ENCODE measurements at places on chromosomes 12 and 14. TPM values are rescaled to one million over a fixed set of nuclear protein-coding genes. Genes with fewer than 3 reads are reported as not detected.

The TWF1 gene
- total RNA-seq: 140 TPM

The LIN52 gene
- total RNA-seq: 11.3 TPM

- DNase-seq: no peak
These were observed 114.3 kb downstream of the NPAS3 start for GRCh38 chr14:33052943-33053342.

- peak; percentile 65 for DNase-seq
These were observed 447 bp downstream of the CD63 start for GRCh38 chr12:55728186-55728938.

DNA sequence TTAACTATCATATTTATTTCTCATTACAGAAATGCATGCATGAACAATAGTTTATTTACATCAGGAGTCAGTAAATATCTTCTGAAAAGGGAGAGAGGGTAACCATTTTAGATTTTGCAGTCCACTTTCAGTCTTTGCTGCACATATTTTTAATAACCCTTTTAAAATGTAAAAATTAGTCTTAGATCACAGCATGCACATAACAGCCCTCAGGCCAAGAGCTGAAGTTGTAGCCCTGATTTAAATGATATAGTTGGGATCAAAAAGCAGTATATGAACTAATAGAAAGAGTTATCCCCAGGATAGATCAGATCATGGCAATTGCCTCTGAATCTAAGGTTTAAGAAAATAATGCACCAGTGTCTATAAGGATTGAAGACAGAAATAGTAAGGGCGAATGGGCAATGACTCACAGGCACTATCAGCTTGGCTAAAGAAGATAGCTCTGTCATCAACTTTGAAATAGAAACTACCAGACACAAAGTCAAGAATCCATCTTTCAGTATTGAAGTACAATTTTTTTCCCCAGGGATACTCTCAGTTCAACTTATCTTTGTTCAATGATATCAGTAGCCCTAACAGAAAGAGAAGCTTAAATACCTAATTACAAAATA lies 13.1 kb upstream of the CLEC7A start:
- DNase-seq: no peak

The ERP27 gene
- 1.1 TPM for total RNA-seq

- DNase-seq: no peak
These were observed 592.9 kb upstream of the FLRT2 start for GRCh38 chr14:84937016-84937415.

GRCh38 chr14:85554106-85554505 lies 24.2 kb downstream of the FLRT2 start:
- DNase-seq: no peak

GRCh38 chr12:109987615-109988014 lies 8.6 kb downstream of the GIT2 start:
- DNase-seq: no peak

The OR10A7 gene
- total RNA-seq: not detected

GRCh38 chr14:56933446-56933845 lies 123.2 kb upstream of the OTX2 start:
- DNase-seq: no peak

DNA sequence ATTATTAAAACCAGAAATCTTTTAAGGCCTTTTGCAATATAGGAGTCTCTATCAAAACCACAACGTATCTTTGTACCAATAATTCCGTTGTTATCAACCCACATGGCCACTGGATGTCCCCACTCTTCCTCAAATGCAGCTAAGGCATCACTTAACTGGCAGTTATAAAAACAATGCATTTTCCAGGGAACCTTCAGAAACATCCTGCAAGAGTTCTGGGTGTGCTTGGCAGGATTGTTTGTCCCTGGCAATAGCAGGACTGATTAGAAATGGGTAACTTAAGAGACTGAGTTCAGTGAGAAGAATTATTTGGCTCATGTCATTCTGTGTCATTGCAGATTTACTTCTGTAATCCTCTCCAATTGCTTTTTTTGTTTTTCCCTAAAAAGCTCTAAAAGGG lies 112.0 kb downstream of the SLC15A5 start:
- DNase-seq: peak; percentile 54

DNA sequence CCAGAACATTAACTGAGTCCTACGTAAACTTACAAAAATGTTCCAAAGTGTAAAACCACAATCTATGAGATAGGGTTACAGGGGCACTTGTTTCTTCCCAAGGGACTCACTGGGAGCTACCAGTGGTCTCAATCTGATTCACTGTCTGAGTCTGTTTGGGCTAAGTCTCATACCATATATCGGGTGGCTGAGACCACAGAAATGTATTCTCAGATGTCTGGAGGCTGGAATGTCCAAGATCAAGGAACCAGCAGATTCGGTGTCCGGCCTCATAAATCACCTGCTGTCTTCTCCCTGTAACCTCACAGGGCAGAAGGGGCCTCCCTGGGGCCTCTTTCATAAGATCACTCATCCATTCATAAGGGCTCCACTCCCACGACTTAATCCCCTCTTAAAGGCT lies 616.3 kb upstream of the TMEM132C start:
- no peak for DNase-seq

DNA sequence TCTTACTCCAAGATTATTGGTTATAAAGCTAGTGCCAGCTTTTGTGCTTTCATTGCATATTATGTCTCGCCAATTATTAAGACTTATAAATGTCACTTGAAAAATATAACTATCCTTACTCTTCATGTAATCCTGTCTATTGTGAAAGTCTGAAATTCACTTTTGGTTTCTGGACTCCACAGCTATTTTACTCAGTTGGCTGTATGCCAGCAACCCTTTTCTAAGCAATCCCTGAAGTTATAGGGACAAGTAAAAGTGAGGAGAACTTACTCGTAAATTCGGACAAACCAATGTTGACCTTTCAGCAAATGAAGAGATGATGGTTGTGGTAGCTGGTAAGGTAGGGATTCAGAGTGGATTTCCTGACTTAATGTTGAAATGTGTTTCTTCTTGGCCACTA lies 196.3 kb downstream of the NPAS3 start:
- no peak for DNase-seq

DNA sequence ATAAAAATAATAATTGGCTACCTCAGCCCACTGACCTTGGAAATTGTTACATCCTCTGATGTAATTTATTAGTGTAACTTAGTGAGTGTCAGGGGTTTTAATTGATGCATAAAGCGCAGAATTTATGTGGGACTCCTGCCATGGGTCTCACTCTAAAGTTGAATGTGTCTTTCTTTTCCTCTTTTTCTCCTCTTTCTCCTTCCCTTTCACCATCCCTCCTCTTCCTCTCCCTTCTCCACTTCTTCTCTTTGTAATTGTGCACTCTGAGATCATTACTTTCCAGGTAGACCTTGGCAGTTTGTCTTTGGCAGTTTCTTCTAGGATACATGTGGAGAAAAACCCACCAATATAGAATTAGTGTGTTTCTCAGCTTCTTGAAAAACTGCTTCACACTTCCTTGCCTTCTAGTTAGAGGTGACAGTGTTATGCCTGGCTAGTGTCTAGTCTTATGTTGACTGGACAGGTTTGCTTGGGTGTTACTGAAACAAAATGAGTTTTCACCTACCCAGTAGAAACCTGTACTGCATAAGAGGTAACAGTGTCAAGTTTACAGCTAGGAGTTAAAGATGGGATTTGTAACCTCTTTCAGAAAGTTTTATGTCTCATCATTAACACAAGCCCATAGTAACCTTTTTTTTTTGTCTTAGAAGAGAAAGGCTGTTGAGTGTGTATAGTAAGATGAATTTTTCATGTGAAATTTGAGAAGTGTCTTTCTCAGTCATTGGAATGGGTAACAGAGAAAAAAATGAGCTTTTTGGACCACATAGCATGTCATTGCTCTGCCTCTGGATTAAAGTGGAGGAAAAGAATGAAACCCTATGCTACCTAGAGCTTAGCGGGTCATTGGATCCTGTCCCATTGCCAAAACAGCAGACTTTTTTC lies 18.6 kb downstream of the PELI2 start:
- DNase-seq: no peak

GRCh38 chr14:104979758-104980610 lies 1.8 kb upstream of the AHNAK2 start:
- DNase-seq: no peak

The ANG gene
- 23.6 TPM for total RNA-seq

The ATP6V1D gene
- 60.0 TPM for total RNA-seq

GRCh38 chr12:115230606-115231005 lies 546.6 kb upstream of the TBX3 start:
- no peak for DNase-seq

DNA sequence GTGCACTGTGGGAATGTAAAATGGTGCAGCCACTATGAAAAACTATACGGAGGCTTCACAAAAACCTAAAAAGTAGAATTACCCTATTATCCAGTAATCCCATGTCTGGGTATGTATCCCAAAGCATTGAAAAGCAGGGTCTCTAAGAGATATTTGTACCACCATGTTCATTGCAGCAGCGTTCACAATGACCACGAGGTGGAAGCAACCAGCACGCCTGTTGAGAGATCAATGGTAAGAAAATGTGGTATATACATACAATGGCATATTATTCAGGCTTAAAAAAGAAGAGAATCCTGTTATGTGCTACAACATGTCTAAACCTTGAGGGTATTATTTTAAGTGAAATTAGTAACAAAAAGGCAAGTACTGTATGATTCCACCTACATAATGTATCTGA lies 910 bp upstream of the NOPCHAP1 start:
- peak; percentile 5 for DNase-seq

GRCh38 chr12:131221061-131221956 lies 267.6 kb downstream of the ADGRD1 start:
- no peak for DNase-seq

The CNTN1 gene
- not detected for total RNA-seq

GRCh38 chr12:2277492-2278155 lies 224.8 kb downstream of the CACNA1C start:
- DNase-seq: no peak

GRCh38 chr12:54147186-54147585 lies 41.6 kb downstream of the SMUG1 start:
- DNase-seq: no peak

The CCDC177 gene
- total RNA-seq: 0.82 TPM

- no peak for DNase-seq
These were observed 517.6 kb upstream of the ATP2B1 start for GRCh38 chr12:90226211-90226610.

- no peak for DNase-seq
These were observed 151.3 kb upstream of the DCN start for GRCh38 chr12:91333966-91334365.

DNA sequence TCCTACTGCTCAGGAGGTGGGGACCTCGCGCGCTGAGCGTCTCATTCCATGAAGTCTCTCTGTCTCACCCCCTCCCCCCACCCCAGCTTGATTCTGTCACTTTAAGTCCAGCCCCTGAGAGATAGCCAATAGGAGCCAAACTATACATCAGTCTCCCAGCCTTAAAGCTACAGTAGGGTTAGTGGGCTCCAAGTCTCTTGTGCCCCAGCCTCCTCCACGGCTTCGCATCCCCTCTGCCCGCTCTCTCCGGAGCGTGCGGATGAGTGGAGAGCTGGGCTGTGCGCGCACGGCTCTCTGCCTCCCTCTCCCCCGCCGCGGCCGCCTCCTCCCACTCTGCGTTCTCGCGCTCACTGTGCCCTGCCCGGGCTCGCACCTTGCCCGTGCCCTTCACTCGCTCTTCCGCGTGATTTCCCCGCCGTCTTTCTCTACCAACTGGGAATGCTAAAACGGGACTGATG lies at the start of gene ESRRB:
Gene ESRRB (plus strand): TSS at position 191 of the 458 bp plus-strand sequence. CDS start 265 bp downstream, at position 456.
- DNase-seq: peak; percentile 8

The KMT2D gene
- 139 TPM for total RNA-seq

The CISTR gene
- total RNA-seq: not detected

DNA sequence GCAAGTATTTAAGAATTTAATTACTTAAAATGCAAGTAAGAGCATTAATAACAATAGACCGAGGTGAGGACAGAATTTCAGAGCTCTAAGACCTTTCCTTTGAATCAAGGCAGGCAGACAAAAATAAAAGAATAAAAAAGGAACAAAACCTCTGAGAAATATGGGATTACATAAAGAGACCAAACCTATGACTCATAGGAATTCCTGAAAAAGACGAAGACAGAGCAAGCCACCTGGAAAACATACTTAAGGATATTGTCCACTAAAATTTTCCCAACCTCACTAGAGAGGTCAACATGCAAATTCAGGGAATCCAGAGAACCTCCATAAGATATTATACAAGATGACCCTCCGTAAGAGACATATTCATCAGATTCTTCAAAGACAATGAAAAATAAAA lies 325.1 kb downstream of the AEBP2 start:
- no peak for DNase-seq

DNA sequence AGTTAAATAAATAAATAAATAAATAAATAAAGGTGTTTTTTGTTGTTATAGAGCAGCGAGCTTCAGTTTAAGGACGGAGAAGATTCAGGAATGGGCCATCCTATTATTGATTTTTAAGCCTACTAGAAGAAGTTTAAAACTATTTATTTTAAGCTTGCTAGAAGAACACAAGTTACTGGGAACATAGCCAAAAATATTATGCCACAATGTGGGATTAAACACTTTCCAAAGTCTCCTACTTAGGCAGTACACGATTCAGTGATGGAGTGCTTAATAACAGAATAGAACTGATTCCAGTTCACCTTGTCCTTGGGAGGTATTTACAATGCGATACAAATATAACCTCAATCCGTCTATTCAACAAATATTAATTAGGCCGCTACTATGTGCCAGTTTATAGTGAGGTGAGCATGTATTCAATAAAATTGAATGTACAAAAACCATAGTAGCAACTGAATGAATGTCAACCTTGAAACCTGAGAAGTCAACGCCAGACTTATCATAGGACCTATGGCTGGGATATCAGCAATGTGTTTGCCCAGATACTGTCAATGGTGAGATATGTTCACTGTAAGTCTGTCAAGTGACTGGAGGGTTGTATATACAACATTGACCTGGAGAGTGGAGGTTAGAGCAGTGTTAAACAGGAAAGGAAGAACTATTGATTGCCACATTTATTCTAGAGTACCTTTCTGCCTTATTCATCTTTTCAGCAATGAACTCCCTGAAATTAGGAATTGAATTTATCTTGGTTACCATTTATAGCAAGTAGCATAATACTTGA lies 486.4 kb downstream of the TMTC2 start:
- DNase-seq: no peak
